ENCODE measurements at places on chromosomes 2 and 18.
A peak's percentile ranks its signal among the peaks of the same experiment; 100 is the strongest.

GRCh38 chr2:6308986-6309385 is 556.7 kb downstream of the CMPK2 start:
- DNase-seq, result no peak

DNA sequence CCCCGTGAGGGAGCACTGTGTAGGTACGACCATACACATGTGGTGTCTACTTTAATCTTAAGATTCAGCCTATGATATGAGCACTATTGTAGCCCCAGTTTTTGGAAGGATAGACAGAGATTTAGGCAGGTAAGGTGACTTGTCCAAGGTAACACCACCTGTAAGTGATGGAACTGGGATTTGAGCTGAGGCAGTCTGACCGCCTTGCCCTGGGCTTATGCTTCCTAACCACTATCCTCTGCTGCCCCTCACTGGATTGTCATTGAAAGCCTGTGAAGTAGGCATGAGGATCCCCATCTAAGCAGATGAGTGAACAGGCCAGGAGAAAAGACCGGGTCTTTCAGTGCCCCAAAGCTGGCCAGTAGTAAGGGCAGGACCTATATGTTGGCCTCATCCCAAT is 343.8 kb downstream of the CYRIA start:
- no peak for DNase-seq

GRCh38 chr2:189231719-189232323 is 52.3 kb upstream of the COL5A2 start:
- DNase-seq, result no peak

DNA sequence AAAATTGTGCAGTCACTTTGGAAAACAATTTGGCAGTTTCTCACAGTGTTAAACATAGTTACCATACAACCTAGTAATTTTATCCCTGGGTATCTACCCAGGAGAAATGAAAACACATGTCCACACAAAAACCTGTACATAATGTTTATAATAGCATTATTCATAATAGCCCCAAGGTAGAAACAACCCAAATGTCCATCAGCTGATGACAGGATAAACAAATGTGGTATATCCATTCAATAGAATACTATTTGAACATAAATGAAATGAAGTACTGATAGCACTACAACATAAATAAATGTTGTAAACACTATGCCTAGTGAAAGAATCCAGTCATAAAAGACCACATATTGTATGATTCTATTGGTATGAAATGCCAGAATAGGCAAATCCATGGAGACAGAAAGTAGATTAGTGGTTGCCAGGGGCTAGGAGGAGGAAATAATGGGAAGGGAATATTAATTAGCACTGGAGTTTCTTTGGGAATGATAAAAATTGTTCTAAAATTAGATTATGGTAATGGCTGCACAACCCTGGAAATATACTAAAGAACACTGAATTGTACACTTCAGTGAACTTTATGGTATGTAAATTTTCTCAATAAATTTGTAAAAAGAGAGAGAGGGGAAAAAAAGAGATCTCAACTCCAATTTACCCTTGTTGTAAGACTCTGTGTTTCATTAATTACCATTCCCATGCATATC is 20.8 kb upstream of the VIT start:
- DNase-seq, result no peak

GRCh38 chr18:56481751-56482150 is 156.6 kb downstream of the TXNL1 start:
- DNase-seq, result no peak

DNA sequence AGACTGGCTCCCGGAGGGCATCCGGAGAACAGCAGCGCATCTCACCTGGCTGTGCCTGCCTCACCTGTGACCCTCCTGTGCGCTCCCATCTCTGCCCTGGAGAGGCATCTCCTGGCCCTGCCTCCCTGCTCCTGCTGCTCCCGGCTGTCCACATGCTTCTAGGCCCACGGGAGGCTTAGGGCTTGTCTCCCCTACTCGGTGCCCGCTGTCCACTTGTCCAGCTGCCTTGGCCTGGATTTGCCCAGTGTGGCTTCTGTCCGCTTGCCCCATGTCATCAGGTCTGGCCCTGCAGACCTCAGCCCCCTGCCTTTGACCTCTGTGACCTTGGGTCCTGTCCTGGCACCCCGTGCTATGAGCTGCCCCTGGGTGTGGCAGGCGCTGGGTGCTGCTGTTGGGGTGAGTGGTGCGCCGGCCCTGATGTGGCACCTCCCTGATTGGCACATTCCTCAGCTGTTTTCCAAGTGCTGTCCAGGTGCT is 4.5 kb downstream of the BOK start:
- no peak for DNase-seq

DNA sequence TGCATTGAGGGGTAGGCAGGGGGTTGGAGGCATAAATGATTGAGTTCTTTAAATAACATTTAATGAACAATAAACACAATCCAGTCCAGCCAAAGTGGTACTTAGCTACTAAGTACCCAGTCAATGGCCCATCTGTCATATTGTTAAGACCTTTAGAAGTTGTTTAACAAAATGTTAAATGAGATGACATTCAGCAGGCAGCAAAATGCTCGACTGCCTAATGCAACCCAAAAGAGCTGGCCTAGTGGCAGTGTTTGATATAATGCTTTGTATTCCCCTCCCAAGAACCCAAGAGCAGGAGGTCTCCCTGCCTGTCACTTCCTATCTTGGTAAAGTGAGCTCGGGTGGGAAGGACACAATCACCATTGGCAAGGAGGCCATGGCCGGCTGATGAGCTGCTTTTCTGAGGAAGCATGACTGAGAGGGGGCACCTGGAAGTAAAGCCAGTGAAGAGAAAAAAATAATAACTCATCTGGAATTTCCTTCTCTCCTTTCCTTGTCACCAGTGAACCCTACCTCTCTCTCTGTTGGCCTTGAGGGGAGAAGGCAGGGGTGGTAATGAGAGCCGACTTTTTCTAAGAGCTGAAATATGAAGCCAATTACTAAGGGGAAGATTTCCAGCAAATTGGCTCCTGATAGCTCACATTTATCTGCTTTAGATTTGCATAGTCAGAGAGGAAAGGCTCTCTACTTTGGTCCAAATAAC is 140.6 kb downstream of the C1D start:
- DNase-seq, result no peak

DNA sequence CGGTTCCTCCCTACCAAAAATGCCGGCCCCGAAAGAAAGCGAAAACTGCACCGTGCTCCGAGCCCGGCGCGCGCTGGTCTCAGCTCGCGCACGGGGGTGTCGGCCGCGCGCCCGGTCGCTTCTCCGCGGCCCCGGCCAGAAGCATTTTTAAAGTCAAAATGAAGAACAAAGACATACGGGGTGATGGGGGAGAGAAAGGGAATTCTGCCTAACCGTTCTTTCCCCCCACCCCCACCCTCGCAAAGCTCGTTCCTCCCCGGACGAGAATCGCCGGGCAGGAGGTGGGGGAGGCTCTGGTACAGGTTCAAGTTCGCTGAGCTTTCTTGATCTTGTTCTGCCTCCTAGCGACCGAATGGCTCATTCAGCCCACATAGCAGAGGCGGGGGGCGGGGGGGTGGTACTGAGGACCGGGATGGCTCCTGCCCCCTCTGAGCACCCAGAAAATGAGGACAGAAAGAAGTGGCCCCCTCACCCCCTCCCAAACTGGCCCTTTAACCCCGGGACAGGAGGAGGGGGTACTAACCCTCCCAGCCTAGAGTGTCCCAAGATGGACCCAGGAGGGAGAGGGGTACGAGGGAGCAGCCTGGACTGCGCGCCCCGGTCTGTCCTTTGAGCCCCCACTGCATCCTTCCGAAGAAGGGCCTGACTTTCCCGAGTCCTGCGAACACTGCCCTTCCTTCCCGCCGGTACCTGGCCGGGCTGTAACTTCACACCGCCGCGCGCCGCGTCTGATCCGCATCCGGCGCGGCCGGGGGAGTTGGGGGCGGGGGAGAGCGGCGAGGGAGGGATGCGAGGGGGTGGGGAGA is 3.1 kb downstream of the BCL11A start:
- DNase-seq, result peak; percentile 90

GRCh38 chr18:62324181-62324828 is 805 bp upstream of the TNFRSF11A start:
- DNase-seq, result no peak

- DNase-seq, result no peak
Measured at GRCh38 chr2:221229099-221229498, 343.0 kb downstream of the EPHA4 start.

DNA sequence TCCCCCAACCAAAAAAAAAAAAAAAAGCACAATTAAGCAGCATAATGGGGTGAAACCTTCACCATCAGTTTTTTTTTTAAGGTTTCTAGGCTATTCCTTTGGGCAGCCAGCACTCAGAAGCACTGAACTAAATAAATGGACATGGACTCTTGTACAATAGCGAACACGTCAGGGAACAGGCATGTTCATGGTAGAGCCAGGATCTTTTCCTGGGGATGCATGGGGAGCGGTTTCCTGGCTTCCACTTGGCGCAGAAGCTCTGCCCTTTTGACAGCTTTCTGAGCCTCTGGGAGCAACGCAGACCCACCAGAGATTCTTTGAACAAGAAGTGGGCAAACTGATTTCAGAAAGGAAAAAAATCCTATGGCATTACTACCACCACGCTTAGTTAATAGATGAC is 35.0 kb downstream of the ALPK2 start:
- no peak for DNase-seq

DNA sequence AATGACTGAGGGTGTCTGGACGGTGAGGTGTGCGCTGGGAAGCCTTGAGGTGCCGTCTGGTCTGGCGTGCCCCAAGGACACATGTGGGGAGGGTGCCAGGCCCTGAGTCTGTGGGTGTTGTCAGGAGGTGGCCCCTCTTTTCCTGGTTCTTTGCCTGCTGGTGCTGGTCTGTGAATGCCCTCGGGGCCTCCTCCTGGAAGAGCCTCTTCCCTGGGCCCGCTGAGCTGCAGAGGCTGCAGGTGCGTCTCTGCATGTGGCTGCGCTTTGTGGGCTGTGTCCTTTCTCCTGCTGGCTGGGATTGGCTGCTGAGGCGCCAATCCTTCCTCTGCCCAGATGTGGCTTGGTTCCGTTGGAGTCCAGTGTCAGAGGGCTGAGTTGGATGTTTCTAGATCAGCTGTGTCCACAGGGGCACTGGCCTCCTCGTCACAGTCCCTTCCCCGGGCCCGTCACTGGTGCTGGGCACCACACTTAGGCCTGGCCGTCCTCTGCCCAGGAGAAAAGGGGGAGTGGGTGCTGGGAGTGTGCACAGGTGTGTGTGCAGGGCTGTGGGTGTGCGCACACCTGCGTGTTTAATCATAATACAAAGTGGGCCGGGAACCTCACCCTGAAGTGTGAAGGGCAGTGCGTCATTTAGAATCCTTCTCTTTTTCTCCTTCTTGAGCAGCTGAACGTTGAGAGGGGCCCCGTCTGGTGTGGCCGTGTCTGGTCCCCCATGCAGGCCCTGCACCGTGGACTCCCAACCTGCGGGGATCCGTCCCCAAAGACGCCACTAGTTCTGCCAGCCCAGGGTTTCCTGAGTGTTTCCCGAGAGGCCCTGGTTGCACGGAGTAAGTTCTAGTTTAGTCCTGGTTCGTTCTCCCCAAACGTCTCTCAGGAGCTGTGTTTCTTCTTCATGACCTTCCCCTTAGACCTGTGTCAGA is 35.5 kb downstream of the RTP5 start:
- DNase-seq, result no peak

GRCh38 chr2:216596980-216597509 is 36.2 kb upstream of the IGFBP2 start:
- no peak for DNase-seq

GRCh38 chr2:65056215-65057053 is at the start of gene CEP68:
TSS of gene CEP68 (plus strand) at chr2:65056416. CDS start at chr2:65069445, 13,029 bp downstream.
- peak; percentile 97 for DNase-seq

DNA sequence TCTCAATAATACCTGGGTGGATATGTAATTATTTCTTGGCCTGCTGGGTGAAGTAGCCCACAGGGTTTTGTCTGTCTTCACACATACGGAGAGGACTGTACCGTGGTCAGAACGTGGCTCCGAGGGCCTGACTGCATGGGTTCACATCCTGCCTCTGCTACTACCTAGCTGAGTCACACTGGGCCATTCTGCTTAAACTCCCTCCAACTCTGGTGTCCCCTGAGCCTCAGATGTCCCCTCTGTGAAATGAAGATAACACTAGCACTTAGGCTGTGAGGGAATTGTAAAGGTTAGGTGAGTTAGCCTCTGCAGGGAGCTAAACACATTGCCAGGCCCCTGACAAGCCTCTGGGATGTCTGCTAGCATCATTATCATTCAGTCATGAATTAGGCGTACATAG is 120.1 kb upstream of the NABP1 start:
- no peak for DNase-seq

DNA sequence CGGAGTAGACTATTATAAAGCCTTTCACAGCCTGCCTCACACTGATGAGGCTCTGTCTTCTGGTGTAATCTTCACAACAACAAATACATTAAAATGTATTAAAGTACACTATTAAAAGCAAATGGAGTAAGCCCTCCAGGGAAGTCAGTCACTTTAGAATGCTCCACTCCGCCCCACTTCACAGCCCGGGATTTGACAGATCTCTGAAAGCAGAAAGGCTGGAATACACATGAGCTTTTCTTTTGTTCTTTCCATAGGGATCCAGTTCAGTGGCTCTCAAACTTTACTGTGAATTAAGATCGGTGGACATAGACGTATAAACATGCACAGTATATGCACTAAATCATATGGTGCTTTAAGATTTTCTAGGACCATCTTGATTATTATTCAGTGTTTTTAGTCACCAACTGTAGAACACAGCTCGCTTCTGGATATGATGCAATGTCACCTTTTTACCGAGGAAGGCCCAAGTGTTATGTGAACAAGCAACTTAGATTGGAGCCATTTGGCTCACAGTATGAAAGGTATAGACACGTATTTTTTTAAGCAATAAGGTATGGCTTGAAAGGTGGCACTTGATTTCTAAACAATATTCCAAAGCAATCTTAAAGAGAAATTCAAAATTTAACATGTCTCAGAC is 151.1 kb downstream of the PRKCE start:
- no peak for DNase-seq

DNA sequence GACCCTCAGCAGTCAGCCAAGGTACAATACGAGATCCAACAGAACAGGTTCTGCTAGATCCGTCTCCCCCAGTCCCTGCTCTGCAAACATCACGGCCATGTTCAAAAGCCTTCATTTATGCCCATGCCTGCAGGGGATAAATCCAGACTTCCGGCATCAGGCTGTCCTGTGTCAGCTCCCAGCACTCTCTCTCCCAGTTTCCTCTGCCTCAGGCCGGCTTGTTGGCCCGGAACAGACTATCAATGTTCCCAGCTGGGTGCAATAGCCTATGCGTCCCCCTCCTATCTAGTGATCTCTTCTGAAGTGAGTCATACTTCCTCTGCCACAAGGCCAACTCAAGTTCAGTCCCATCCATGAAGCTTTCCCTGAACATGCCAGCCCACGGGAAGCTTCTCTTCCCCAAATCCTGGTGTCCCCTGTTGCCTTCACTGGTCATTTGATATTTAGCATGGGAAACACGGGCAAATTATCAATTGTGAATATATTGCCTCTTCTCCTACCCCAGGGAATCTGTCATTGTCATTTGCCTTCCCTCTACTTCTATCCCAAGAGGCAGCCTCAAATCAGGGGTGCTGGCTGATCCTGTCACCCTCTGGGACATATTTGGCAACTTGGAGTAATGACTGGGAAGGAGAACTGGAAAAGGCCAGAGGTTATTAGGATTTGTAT is 51.1 kb downstream of the CAPN13 start:
- DNase-seq, result no peak

- DNase-seq, result no peak
Measured at GRCh38 chr2:105783972-105784371, 39.3 kb downstream of the NCK2 start.
